HFFc6 (cell line): ENCODE measurements at places on chromosomes 3 and 15.

GRCh38 chr15:76866716-76867321 lies 38.3 kb downstream of the SCAPER start:
- DNase-seq, result peak; percentile 56

GRCh38 chr3:155886915-155887314 lies 16.5 kb downstream of the GMPS start:
- DNase-seq, result no peak

DNA sequence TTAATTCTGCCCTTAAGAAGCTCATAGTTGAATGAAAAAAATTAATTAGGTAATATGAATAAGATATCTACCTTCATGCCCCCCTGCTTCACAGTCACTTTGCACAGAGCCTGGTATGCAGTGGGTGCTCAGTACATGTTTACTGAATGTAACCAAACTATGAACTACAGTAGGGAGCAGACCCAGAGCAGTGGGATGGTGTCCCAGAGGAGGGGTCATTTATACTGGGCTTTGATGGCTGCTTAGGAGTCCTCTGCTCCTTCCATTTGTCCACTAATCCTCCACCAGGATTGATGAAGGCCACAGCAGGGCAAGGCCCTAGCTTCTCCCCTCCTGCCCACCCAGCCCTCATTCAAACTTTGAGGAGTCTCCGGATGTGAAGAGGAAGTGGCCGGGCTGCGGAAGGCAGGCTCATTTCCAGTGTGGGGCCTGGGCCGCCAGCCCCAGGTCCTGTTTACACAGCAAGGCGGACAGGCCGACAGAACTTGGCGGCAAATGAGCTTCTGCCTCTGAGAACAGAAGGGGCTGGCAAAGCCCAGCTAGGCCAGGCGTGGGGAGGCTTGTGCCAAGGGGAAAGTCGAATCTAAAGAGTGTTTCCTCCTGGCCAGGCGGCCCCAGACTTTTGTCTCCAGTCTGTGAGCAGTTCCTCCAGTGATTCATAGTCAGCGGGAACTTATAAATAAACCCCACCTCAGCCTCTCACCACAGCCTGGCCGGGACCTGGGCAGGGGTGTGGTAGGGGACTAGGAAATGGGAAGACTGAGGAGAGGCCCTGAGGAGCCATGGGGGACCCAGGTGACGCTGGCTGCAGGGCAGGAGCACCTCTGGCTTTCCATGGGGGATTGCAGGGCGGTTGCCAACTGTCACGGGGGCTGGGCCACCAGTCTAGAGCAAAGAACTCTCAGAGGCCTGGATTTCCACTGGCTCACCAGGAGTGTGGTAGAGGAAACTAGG lies 51.6 kb upstream of the LCTL start:
- DNase-seq, result peak; percentile 38

- no peak for DNase-seq
Measured at GRCh38 chr3:152299249-152299976, 30.7 kb downstream of the MBNL1 start.

GRCh38 chr15:85821545-85821944 lies 26.8 kb upstream of the KLHL25 start:
- DNase-seq, result no peak

- no peak for DNase-seq
Measured at GRCh38 chr3:124972457-124972856, 37.9 kb upstream of the MUC13 start.

- no peak for DNase-seq
Measured at GRCh38 chr15:89122505-89123180, 34.4 kb downstream of the ABHD2 start.

DNA sequence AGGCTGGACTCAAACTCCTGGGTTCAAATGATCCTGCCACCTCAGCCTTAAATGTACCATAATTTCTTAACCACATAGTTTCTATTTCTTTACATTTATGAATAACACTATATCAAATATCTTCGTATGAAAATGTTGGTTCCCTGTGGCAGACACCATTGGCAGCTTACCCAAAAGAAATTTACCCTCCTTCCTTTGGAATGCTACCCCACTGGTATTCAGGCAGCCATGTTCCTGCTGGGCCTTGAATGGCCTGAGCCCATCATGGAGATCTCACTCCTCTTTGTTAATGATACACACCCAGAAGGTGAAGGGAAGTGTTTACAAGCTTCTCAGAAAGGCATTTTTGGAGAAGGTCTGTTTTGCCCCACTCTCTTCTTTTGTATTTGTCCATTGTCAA lies 94.3 kb upstream of the RNF7 start:
- DNase-seq, result no peak

GRCh38 chr3:172303181-172303580 lies 145.1 kb downstream of the GHSR start:
- no peak for DNase-seq

- no peak for DNase-seq
Measured at GRCh38 chr15:68601206-68602197, 22.7 kb downstream of the CORO2B start.

DNA sequence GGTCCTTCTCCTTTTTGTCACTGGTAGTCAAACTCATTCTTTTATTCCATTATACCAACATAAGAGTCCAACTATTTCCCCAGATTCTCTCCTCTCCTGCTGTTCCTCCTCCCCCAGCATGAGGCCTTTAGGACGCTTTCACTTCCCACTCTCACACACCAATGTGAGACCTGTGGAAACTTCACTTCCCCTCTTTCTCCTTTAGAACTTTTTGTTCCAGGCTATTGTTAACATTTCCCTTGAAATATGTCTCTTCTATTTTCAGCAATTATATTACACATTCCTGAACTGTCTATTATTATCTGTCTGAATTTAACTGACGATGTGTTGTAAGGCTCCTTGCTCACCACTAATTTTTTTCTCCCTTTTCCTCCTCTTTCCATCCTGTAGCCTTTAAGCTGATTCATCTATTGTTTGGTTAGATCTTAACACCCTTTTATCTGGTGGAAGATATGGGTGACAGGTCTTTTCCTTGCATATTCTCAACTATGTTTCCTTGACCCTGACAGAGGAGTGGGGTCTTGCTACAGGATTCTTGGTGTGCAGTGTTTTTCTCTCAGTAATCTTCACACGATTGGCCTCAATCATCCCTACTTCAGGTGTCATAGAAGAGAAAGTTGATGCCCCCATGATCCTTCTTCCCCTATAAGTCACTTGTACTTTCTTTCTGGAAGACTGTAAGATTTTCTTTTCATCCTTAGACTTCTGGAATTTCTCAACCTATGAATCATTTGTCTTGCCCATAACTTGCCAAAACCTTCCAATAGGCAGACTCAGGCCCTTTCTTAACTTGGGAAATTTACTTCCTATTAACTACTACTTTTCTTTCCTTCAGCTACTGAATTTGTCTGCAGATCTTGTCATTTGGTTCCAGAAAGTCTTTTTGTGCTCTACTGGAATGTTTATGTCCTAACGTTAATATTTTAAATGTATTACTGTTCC lies 5.9 kb downstream of the CYP19A1 start:
- DNase-seq, result no peak

DNA sequence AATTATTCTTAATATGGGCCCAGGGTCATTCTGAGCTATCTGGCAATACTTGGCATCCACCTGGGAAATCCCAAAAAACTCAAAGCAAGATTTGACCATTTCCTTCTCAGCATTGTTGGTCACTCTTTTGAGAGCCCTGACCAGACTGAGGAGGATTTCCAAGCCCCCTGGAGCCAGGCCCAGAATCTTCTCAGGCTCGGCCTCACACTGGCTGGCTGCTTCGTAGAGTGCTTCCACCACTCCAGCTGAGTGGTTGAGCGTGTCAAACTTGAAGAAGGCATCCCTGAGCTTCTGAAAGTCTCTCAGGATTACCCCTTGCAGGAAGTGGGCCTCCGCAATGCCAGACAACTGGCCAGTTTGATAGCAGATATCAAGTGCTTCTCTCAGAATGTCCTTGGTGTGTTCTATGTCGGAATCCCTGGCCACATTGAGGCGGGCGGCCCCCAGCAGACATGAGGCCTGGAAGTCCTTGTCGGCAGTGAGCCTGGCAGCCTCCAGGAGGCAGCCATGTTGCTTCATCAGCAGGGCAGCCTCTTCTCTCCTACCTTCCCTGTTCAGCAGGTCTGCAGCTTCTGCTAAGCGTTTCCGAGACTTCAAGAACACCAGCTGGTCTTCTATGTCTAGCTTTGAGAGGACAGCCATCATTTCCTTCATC lies 68.9 kb upstream of the DCLK3 start:
- no peak for DNase-seq

DNA sequence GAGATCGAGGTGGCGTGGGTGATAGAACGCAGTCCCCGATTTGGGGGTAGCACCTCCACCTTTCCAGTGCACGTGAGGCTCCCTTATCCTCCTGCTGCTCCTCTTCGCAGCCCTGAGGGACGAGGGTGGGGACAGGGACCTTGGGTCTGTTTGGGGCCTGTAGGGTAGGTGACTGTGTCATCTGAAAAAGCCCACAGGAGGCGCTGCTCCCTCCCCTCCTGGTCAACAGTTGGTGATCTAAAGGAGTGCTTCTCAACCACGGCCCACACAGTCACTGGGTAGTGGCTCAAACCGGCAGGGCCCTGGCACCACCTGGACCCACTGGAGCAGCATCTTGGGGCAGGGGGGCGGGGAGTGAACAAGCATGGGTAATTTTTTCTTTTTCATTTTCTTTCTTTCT lies 7.1 kb downstream of the LRRK1 start:
- DNase-seq, result no peak

- no peak for DNase-seq
Measured at GRCh38 chr15:84575493-84575892, 25.3 kb upstream of the ZSCAN2 start.

GRCh38 chr3:66010739-66011655 lies 27.7 kb downstream of the MAGI1 start:
- DNase-seq, result no peak

DNA sequence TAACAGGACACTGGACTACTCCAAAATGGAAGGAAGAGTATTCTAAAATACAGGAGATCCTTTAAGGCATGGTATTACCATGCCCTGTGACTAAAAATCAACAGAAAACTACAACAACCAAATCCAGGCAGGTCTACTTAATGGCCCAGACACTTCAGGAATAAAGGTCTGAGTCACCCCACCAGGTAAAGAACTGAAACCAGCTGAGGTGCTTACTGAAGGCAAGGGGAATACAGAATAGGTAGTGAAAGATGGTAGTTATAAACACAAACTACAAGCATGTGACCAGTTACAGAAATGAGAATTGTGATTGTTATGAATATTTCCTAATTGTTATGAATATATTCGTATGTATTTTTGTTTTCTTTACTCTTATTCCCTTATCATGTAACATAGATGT lies 13.4 kb downstream of the IFT57 start:
- no peak for DNase-seq

- no peak for DNase-seq
Measured at GRCh38 chr3:139659511-139659910, 18.3 kb downstream of the NMNAT3 start.

GRCh38 chr15:52256366-52256765 lies 39.2 kb downstream of the MYO5C start:
- DNase-seq, result peak; percentile 69

DNA sequence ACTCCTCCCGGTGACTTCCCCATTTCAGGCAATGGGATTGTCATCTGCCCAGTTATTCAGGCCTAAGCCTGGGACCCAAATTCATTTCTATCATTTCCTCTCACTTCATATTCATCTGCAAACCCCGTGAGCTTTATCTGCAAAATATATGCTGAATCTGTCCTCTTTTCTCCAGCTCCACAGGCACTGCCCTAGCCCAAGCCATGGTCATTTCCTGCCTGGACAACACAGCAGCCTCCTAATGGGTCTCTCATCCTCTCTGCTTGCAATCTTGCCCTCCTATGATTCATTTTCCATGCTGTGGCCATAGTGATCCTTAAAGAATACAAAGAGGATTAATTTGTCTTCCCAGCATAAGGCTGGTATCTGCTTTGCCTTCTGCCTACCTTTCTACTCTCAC lies 6.1 kb downstream of the RBP2 start:
- DNase-seq, result no peak

DNA sequence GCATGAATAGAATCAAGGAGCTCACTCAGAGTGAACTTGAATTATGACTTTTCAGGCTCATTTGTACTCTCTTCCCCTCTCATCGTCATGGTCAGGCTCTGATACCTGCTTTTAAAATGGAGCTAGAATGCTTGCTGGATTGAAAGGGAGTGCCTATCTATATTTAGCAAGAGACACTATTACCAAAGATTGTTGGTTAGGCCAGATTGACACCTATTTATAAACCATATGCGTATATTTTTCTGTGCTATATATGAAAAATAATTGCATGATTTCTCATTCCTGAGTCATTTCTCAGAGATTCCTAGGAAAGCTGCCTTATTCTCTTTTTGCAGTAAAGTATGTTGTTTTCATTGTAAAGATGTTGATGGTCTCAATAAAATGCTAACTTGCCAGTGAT lies 9.6 kb downstream of the CCNDBP1 start:
- DNase-seq, result no peak

- DNase-seq, result peak; percentile 46
Measured at GRCh38 chr3:186540835-186541226, 3.3 kb downstream of the CRYGS start.

- DNase-seq, result peak; percentile 49
Measured at GRCh38 chr3:159897331-159898075, 91.1 kb upstream of the IL12A start.

- DNase-seq, result peak; percentile 88
Measured at GRCh38 chr3:8739757-8740504, 6.3 kb downstream of the CAV3 start.

DNA sequence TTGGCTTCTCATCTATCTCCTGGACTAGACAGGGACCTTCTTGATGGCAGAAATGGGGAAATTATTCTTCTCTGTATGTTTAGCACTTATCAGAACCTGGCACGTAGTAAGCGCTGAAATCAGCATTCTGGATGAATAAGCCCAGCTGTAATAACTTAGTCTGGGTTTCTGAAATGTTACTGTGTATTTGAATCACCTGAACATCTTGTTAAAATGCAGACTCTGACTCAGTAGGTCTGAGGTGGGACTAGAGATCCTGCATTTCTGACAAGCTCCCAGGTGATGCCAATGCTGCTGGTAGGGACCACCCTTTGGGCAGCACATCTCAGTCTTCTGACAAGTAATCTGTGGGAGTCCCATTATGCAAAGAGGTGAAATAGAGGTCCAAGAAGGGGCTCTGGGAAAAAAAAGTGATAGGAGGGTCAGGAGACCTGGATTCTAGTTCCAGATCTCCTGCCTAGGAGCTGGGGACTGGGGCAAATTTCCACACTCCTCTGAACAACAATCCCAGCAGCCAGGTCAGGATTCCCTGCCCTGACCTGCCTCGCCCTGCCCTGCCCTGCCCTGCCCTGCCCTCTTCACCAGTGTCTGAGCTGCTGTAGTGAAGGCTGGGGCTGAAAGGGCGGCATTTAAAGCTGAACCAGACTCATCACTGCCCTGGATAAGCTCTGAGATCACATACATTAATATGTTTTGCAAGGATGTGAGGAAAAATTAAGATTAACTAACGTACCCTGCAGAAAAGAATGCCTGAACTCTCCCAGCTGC lies 17.2 kb upstream of the SLC6A11 start:
- DNase-seq, result no peak

DNA sequence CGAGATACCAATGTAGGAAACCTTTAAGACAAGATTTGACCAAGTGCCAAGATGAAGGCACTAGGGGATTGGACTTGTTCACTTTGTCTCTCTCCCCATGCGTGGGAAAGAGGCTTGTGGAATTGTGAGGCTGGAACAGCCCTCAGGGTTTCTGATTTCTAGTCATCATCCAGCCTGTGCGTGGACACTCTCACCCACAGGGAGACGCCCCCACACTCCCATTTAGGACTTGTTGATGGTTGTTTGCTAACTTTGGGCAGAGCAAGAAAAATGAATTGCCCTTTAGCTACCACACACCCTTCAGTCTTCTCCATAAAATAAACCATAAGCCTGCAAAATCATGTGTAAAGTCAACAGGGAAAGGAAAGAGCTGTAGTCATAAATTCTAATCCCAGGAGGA lies 18.4 kb downstream of the ACKR2 start:
- no peak for DNase-seq

- no peak for DNase-seq
Measured at GRCh38 chr3:127438371-127438770, 150.5 kb upstream of the PRR20G start.

- DNase-seq, result no peak
Measured at GRCh38 chr3:145971186-145971585, 189.8 kb downstream of the PLOD2 start.
